ENCODE measurements at places on chromosomes 5 and 9.

GRCh38 chr5:179700401-179700918 lies 1.7 kb downstream of the CANX start:
- DNase-seq = no peak

DNA sequence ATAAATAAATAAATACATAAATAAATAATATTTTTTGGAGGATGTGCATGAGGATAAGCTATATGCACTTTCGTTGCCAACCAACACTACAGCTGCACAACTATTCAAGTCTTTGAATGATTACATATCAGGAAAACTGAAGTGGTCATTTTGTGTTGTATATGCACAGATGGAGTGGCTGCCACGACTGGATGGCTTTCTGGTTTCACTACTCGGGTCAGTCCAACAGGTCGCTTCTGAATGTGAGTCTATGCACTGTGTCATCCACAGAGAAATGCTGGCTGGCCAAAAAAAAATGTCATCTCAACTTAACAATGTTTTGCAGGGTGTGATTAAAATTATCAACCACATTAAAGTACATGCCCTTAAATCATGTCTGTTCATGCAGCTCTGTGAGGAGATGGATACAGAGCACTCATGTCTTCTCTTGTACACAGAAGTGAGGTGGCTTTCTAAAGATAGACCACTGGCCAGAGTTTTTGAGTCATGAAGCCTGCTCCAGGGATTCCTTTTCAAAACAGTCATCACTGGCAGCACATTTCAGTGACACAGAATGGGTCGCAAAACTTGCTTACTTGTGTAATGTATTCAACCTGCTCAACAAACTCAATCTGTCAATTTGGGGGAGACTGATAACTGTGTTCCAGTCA lies 589.8 kb upstream of the CYLC2 start:
- DNase-seq = no peak

DNA sequence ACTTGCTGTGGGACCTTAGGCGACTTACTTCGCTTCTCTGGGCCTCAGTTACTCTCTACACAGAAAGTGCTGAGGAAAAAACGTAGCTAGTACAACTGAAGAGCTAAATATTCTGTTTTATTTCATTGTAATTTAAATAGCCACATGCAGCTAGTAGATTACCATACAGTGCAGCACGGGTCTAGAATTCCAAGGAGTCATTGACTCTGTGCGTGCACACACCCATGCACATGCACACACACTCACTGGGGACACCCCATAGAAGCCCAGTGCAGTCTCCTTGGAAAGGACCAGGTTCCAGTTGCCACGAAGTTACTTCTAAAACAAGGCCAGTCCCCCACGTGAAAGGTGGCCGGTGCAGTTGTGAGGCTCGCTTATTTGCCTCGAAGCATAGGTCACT lies 17.0 kb downstream of the URM1 start:
- no peak for DNase-seq

DNA sequence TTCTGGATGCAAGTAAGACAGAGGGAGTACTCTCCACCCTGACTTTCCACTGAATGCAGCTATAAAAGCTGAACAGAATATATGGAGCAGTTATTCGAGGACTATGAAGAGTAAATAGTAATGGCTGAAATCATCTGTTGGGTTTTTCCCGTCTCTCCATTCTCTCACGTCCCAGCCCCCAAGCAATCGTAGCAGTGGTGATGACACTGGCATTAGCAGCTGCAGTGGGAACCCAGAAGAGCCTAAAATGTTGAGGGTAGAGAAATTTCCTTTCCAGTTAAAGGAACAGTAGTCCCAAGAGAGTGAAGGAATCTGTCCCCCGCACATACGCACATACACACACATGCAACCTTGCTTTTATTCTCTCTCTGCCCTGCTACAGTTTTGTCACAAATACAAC lies 33.2 kb downstream of the MED27 start:
- DNase-seq = no peak

- DNase-seq = no peak
These were observed 388 bp downstream of the ANKS6 start for GRCh38 chr9:98795970-98796363.

GRCh38 chr5:95728494-95729114 lies 2.5 kb upstream of the RHOBTB3 start:
- no peak for DNase-seq

DNA sequence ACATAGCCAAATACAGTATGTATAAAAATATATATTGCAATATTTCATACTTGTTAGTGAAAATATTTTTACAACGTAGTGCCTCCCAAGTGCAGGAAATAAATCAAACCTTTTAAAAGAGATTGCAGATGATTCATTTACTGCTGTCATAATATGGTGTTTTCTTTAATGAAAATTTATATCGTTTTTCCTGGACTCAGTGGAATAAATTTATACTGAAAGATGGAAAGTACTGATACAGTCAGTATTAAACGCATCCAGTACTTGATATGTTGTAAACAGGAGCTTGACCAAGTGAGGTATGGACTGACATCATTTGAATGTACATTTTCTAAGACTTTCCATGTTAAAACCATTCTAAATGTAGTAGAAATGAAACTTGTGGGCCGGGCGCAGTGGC lies 143.4 kb upstream of the ZNF608 start:
- DNase-seq = no peak

GRCh38 chr9:73872701-73873100 lies 624.4 kb upstream of the RORB start:
- no peak for DNase-seq

GRCh38 chr9:33372900-33373299 lies 29.5 kb downstream of the AQP7 start:
- DNase-seq = no peak

- DNase-seq = no peak
These were observed 1539.0 kb upstream of the NUDT12 start for GRCh38 chr5:105101577-105101976.

GRCh38 chr9:127928676-127929624 lies 1.6 kb downstream of the PIP5KL1 start:
- DNase-seq = no peak

- peak; percentile 74 for DNase-seq
These were observed 28.4 kb downstream of the MTX3 start for GRCh38 chr5:79962575-79963222.

DNA sequence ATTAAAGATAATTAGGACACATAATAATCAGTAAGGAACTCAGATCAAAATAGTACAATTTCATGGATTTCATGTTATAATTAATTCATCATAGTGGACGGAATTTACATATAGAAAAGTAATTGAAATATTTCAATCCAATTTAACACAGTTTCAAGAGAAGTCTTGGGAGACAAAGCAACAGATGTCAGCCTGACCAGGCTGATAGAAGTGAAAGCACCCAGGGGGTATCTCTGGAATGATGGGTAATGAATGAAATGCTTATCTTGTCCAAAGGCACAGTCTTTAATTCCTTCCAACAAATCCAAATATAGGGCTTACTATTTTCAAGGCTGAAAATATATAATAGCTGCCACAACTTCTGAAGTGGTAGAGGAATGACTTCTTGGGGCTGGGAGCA lies 629.3 kb upstream of the RGMB start:
- no peak for DNase-seq

DNA sequence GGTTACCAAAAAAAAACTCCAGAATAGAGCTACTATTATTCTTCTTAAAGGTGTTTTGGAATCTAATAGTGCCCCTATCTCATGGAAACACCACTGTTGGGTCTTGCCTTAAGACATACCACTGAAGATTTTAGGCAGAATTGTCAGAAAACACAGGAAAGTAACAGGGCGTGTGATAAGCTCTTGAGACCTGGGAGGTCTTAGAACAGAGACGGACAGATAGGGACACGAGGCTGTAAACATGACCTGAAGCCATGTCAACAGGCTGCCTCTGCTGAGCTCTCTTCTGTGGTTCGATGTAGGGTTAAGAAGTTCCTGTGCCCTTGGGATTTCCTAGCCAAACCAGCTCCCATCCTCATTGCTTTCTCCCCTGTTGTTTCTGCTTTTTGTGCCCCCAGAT lies 69.3 kb downstream of the CTSL start:
- DNase-seq = no peak

GRCh38 chr5:17046320-17046719 lies 110.2 kb upstream of the MYO10 start:
- DNase-seq = no peak

DNA sequence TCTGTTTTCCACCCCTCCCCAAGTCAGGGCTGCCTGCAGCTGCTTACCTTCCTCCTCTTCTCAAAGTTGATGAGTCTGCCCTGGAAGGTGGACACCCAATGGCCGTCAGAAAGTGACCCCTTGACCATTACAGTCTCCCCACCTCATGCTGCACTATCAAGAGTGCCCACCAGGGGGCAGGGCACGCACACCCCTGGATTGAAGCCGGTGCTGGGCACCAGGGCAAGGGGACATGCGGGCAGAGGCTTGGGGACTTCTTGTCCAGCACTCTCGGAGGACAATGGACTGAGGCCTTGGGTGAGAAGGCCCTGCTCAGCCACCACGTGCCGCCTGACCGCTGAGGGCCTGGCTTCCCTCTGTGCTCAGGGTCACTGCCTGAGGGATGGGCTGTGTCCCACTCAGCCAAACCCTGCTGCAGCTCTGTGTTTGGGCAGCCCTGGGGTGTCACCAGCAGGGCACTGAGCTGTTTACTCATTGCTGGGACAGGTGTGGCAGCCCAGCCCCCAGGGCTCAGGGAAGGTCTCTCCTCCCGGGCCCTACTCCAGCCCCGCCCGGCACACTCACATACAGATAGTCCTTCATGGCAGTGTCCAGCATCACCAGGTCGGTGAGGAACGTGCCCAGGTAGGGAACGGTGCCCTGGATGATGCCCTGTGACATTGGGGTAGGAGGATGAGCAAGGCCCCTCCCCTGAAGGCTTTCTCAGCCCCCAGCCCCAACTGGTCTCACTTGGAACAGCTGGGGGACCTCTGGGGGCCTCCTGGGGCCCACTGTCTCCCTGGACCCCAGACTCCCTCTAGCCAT lies 17.7 kb downstream of the RALGDS start:
- DNase-seq = no peak

DNA sequence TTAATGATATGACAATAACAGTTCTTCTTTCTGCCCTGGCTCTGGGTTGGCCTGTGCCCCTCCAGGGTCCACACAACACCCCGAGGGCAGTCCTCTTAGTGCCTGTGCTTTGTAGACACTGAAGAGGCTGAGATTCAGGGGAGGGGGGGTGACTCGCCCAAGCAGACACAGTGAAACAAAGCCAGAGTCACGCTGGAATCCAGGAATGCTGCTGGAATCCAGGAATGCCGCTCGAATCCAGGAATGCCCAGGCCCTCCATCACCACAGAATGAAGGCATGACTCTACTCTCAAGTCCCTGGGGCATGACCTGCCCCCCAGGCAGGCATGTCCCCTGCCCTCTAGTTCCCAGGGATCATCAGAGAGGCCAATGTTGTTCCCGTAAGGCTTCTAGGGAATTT lies 73.1 kb downstream of the LRSAM1 start:
- no peak for DNase-seq

DNA sequence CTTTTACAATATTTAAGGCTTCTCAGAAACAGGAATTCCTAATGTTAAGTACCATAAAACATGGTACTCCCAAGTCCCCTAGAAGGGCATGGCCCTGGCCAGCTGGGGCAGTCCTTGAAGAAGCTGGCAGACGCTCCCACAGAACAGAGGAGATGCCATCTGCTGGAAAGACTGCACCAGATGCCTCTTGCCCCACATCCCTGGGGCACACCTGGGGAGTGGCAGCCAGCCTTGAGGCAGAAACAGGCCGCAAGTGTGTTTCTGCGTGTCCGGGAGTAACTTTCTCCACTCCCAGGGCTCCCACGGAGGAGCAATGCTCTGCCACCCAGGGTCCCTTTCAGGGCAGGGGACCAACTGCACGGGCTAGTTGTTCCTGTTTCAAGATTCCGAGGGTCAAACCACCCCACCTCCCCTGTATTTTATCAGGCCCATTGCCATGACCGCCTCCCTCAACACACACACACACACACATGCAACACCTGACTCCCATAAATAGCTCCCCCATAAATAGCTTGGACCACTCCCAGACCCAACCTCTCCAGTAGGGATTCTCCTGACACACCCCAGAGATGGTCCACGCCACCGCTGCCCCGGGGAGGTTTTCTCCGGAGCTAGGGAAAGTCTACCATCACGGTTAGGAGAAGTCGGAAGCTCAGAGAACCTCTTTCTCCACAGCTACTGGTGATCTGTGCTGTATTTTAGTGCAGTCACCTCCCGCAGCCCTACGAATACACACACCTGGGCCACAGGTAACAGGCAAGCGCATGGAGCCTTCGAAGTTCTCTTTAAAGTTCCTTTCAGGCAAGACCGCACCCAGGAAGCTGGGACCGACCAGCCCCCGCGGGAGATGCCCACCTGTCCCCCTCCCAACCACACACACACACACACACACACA lies 1.5 kb downstream of the SPOCK1 start:
- DNase-seq = no peak

GRCh38 chr9:98118640-98119601 lies at the start of gene TRIM14:
TRIM14 (minus strand) TSS chr9:98119222; CDS start chr9:98119188, 34 bp downstream.
- peak; percentile 40 for DNase-seq

GRCh38 chr5:78562714-78563330 lies 85.8 kb downstream of the LHFPL2 start:
- no peak for DNase-seq

GRCh38 chr5:131224387-131225201 lies 39.3 kb upstream of the CDC42SE2 start:
- no peak for DNase-seq

DNA sequence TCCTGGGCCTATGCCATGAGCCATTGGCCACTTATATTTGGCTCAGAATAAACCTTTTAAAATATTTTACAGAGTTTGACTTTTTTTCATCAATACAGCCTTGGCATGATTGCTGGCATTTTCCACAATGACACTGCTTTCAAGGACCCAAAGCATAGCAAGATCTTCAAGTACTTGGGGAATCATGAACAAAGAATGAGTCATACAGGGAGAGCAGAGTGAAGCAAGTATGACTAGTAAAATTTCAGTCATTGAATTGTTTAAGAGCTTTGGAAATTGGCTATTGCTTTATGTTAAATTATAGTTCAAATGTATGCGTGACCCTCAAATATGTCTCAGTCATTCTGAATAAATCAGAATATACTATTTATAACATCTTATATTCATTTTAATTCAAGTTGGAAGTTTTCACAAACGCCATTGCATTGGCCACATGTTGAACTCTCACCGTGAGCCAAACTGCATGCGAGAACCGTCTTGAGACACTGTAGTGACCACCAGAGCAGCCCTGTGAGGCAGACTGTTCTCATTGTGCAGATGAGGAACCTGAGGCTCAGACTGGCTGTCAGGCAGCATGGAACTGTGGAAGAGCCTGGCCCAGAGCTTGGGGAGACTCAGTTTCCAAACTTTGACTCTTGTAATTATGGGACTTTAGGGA lies 52.9 kb downstream of the GDNF start:
- no peak for DNase-seq

DNA sequence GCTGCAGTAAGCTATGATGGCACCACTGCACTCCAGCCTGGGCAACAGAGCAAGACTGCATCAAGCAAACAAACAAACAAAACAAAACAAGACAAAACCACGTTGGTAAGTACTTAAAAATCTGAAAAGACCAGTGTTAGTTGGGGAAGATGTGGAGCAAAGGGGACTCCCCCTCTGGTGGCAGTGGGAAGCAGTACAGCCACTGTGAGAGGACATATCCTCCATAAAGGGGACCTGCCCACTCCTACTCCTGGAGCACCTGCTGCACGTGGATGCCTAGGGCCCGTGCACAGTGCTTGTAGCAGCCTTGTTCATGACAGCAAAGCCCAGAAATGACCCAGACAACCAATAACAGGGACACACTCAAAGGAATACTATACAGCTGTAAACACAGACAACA lies 17.0 kb upstream of the IPPK start:
- DNase-seq = no peak

- DNase-seq = no peak
These were observed 243.0 kb upstream of the PTGER4 start for GRCh38 chr5:40436535-40437237.

GRCh38 chr9:113542741-113543140 lies 79.2 kb downstream of the RGS3 start:
- DNase-seq = no peak
